ENCODE measurements at places on chromosomes 13 and 19.
A peak's percentile ranks its signal among the peaks of the same experiment; 100 is the strongest.

DNA sequence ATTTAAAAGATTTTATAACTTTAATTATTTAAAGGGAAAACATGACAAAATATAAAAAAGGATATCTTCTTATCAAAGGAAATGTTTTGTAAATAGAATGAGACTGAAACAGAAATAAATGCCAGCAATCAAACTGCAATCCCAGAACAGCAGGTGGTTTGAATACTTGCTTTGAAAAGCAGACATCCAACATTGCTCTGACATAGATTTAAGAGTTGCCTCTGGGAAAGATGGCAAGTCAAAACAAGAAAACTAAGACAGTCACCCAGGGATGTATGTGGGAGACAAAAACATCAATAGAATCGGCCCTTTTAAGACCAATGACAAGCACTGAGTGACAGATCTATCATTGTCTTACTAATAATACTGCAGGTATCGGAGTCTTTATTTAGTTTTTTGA lies 789.7 kb upstream of the GPC6 start:
- DNase-seq: no peak

DNA sequence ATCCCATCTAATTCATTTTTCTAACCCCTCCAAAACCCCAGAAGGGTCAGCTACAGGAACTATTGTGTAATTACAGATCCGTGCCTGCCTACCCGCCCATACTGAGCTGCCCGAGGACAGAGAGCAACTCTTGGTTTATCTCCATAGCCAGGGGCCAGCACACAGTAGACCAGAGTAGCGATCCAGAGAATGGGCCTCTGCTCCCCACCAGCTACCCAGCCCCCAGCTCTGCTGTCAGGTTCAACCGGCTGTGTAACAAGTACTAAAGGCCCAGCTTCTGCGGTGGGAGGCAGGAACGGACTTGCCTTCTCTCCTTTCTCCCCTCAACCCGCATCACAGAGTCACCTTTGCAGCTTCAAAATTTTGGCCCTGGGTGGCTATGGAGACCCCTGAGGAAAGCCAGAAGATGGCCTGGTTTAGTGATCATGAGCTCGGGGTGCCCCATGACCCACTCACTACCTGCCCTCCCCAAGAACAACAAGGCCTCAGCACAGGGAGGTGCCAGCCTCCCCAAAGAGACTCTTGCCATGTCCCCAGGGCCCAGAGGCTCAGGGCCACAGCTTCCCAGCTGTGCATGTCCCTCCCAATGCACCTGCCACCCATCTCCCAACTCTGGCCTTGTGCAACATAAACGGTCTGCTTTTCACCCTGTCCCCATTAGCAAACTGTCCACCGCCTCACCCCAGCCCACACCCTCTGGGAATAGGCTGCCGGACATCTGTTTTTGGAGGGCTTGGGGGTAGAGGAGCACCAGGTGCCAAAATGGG lies 5.7 kb downstream of the CALM3 start:
- no peak for DNase-seq

- DNase-seq: no peak
Observed at GRCh38 chr19:46179076-46179759, 31.2 kb downstream of the IGFL2 start.

DNA sequence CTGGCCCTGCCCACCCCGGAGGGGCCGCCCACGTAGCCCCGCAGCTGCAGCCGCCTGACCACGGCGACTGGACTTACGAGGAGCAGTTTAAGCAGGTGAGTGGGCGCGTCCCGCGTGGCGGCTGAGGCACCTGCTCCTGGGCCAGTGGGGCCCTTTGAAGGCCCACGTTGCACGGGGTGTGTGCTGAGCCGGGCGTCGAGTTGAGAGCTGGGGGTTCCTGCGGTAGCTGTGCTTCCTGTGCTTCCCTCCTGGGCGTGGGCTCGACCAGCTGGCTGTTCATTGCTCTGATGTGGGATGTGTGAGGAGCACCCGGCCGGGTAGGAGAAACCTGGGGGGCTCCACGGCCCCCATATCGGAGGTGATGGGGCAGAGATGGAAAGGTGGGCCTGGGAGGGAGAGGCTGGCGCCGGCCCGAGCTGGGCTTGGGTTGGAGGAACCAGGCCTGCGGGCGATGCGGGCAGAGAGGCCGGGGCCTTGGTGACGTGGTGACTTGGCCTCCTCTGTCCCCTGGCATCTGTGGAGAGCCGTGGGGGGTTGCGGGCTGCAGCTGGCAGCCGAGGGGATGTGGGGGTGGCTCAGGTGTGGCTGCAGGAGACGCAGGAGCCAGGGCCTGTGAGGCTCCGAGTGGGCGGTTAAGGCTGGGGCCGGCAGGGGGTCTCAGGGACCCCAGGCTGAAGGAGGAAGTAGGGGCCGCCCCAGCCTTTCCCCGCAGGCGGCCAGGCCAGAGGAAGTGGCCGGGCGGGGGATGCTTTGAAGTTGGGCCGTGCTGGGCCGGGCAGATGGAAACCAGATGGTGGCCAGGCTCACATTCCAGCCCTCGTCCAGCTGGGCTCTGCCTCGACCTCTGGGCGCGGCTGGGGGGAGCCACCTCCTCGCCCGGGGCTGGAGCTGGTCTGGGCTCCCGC lies 7.1 kb downstream of the ARID3A start:
- no peak for DNase-seq

DNA sequence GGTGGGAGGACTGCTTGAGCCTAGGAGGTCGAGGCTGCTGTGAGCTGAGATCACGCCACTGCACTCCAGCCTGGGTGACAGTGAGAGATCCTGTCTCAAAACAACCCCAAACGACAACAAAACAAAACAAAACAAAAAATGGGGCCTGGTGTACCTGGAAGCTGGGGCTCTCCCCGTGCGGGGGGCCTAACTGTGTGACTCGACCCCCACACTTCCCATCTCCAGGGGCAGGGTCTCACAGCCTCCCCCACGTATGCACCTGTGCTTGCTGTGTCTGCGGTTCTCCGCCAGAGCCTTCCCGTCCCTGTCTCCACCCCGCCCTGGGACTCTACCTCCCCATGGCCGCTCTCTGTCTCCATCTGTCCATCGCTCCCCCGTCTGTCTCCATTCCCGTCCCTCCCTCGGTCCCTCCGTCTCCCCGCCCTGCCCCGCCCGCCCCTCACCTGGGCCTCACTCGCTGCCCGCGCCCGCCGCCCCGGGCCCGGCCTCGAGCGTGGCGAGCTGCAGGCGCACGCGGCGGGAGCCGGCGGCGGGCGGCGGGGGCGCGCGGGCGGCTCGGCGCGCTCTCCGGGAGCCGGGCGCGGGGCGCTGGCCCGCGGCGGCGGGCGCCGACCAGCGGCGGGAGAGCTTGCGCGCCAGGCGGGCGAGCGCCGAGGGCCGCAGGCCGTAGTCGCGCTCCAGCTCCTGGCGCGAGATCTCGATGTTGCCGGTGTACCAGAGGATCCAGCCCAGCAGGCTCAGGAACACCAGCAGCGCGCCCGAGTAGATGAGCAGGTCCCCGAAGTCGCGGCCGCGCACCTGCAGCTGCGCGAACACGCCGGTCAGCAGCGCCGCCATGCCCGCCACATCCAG lies 587 bp downstream of the TMEM238 start:
- no peak for DNase-seq

DNA sequence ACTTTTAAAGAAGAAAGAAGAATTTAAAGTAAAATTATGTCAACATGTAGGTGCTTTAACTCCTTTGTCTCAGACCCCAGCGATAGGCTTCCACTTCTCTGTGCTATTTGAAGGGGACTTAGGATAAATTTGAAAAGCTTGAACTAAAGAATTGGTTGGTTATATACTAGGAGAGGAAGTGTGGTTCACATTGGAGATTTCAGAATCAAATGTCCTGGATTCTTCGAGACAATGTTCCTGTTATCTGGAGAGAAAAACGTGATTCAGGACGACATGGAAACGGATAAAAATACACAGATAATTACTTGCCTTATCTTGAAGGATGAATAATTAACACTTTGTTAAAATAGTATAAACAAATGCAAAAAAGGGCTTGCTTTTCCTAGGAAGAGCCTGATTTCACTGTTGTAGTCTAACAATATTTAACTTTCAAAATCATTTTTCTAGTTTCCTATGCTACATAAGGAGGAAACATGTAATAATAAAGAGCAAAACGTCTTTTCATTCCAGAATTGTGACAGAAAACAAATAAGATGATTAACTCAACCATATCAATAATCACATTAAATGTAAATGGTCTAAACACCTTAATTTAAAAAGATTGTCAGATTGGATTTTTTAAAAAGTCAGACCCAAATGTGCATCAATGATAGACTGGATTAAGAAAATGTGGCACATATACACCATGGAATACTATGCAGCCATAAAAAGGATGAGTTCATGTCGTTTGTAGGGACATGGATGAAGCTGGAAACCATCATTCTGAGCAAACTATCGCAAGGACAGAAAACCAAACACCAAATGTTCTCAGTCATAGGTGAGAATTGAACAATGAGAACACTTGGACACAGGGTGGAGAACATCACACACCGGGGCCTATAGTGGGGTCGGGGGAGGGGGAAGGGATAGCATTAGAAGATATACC lies 724 bp upstream of the ZNF780A start:
- no peak for DNase-seq

DNA sequence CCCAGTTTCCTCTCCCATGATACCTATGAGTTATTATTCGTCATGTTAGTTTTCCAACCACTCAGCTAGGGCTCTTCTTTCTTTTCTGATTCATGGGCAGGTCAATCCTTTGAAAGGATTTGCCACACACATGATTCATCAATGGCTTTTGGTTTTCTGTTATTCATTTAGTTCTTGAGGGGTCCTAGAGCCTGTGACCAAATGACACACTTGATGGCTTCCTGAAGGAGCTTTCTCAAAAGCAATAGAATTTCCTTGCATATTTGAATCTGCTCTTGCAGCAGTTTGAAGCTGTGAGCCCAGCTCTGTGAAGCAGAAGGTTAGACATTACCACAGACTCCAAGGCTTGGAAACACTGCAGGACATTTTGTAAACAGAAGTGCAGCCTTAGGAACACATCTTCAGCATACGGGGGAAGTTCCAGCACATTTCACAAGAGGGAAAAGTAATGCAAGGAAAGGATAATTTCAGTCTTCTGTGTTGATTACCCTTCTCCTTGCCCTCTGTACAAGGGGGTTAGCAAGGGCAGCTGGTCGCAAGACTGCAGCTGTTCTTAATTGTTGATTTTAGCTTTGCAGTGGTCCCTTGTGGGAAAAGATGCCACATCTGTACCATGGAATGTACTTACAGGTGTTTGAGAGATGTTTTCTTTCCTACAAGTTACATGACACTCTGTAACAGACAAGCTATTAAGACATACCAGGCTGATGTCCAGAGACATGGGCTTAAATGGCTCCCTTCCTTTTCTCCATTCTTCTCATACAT lies 338.6 kb downstream of the KCNRG start:
- no peak for DNase-seq

- peak; percentile 13 for DNase-seq
Observed at GRCh38 chr13:92158346-92158745, 759.9 kb downstream of the GPC5 start.

DNA sequence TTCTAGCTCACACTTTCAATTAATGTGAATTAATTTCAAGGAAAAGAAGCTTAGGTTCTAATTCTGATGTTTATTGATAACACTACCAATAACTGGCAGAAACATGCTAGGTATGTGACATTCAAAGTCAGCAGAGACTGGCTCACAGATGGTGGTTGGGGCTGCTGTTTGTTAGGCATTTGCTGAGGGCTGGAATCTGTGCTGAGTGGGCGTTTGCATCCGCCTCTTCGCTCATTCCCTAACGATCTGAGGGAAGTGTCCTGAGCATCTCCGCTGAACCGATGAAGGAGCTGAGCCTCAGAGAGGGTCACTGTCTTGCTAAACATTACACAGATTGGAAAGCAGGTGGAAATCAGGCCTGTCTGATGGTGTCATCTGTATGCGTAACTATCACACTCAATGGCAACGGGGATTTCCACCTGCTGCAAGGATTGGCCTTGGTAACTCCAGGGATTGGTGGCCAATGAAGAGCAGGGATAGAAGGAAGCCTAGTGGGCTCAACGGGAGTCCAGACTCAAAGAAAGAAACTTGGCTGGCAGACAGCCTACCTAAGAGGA lies 338.9 kb downstream of the TEX29 start:
- DNase-seq: no peak

DNA sequence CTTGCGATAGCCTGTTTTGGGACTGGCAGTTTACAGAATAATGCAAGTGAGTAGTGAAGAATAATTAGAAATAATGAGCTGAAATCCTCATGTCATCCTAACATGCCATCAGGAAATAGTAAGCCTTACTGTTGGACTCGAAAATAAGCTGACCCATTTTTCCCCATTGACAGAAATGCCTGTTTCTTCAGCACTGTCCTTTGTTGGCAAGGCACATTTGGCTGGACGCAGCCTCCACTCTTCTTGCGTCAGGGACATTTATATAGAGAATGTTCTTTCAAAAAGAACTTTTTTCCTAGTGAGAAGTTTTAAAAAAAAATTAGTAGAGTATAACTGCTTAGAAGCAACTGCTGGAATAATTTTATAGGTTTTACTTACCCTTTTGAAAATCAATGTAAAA lies 47.1 kb downstream of the ARHGAP35 start:
- no peak for DNase-seq

DNA sequence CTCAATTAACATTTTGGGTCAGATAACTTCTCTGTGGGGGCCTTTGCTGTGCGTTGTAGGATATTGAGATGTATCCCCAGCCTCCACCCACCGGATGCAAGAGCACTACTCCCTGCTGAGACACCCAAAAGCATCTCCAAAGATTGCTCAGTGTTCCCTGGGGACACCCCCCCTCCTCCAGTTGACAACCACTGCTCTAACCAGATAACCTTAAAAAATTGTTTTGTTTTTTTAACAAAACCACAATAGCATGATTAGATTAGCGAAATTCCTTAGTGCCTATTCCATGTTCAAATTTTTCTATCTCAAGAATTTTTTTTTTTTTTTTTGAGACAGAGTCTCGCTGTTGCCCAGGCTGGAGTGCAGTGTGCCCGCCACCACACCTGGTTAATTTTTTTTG lies 2.6 kb upstream of the EPN1 start:
- no peak for DNase-seq

DNA sequence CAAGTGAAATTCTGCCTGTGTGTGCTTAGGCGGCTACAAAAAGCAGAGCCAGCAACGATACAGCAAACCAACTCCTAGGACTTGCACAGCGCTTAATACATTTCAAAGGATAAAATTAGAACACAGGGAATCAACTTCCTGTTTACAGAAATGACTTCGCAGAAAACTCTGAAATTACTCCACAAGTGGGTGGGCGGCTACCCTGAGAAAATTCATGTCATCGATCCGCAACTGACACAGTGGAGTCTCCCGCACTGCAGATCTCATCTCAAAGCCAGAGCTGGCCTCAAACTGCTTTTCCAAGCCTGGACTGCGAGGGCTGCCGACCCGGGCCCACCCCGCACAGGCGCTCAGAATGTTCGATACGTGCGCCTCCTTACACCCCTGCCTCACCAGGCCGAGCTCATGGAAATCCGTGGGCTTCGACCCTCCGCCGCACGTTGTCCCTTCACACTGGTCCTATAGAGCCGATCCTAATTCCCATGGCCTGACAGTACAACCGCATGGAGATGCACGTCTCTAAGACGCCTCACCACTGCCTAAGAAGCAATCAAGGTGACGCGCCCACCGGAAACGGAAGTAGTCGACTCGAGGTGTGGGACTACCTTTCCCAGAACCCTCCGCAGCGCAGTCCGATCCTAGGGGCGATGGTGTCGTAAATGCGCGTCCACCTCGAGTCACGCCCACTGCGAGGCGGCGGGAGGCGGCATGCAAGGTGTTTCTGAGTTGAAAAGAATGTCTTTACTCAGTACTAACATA lies at the start of gene ZNF229:
TSS of gene ZNF229 (minus strand) at position 557 of the 759 bp plus-strand sequence. CDS start 5,625 bp downstream, outside the sequence.
- peak; percentile 98 for DNase-seq
